ENCODE measurements at places on chromosomes 16 and 17.

DNA sequence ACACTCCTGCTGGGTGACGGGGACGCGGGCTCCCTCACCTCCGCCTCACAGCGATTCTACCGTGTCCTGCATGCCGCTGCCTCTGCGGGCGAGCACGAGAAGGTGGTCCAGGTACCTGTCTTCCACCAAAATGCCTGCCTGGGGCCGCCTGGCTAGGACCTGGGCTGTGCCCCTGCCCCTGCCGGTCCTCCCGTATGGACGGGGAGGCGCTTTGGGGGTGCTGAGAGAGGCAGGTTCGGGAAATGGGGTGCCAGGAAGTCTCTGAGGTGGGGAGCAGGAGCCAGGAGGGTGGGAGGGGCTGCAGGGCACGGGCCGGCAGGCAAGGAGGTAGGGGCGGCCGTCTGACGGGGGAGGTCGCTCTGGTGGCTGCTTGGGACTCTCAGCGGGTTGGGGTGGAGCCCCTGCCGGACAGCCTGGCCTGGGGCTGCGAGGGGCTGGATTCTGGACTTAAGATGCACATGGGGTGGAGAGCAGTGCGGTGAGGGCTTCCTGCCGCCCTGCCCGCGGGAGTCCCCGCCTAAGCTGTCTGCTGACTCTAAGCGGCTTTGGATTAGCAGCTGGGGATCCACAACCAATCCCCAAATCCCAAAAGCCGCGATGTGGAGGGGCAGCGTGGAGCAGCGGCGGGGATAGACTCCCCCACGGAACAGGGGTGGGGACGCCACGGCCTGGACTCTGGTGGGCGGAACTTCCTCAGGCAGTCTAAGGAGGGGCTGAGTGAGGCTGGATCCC, 5.8 kb downstream of the CHTF18 start:
- no peak for DNase-seq

- no peak for DNase-seq
Observed at GRCh38 chr16:66703406-66704215, 7.1 kb upstream of the CMTM4 start.

DNA sequence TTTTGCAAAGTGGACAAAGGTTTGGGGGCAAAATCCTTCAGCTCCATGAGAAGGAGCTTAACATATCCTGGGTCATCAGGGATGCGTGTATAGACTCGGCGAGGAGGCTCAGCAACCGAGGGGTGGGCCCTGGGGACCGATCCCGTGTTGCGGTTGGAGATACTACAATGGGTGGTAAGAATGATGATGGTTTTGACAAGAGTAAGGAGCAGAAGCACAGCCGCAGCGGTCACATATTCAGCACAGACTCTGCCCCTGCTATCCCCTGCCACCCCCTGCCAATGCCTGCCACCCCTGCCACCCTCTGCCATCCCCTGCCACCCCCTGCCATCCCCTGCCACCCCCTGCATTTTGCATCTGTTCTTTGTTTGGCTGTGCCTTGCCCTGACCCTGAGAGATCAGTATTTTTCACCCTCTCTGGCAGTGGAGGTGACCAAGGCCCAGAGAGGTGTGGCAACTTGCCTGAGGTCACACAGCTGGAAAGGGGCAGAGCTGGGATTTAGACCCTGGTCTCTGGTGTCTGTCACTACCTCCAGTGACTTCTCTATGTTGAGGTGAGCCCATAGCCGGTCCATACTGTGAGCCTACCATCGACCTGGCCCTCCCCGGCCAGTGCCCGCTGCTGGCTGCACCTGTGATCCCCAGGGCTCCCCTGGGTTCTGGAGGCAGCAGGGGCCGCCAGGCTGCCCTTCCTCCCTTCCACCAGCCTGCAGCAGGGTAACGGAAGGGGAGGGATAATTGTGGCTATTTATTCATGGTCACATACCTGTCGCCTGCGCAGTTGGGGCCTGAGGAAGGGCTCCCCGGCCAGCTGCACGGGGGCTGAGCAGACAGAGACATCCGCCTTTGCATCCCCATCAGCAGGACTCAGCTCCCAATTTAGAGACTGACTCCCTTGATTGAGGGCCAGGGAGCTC, 74.9 kb upstream of the CBX4 start:
- DNase-seq, result no peak

- no peak for DNase-seq
Observed at GRCh38 chr16:75073545-75074303, 42.9 kb downstream of the LDHD start.

- DNase-seq, result no peak
Observed at GRCh38 chr16:4009177-4009576, 107.1 kb downstream of the ADCY9 start.

- no peak for DNase-seq
Observed at GRCh38 chr17:29111816-29112499, 68.2 kb downstream of the MYO18A start.

- no peak for DNase-seq
Observed at GRCh38 chr17:45143094-45143670, 5.1 kb upstream of the HEXIM1 start.

DNA sequence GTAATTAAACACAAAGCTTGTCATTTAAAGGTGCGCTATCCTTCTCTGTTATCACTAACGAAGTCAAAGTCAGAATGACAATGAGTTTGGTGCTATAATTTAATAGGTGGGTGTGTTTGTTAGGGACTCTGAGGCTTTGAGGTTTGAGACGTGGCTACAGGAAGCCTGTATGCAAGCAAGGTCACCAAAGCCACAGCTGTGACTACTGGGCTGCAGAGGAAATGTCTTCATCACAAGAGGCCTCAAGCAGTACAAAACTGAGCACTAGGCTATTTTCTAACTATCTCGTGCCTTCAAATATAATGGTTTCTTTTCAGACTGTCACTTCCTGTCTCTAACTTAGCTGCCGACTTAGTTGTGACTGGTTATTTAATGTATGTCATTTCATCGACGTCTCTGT, 141.2 kb downstream of the AATF start:
- no peak for DNase-seq

DNA sequence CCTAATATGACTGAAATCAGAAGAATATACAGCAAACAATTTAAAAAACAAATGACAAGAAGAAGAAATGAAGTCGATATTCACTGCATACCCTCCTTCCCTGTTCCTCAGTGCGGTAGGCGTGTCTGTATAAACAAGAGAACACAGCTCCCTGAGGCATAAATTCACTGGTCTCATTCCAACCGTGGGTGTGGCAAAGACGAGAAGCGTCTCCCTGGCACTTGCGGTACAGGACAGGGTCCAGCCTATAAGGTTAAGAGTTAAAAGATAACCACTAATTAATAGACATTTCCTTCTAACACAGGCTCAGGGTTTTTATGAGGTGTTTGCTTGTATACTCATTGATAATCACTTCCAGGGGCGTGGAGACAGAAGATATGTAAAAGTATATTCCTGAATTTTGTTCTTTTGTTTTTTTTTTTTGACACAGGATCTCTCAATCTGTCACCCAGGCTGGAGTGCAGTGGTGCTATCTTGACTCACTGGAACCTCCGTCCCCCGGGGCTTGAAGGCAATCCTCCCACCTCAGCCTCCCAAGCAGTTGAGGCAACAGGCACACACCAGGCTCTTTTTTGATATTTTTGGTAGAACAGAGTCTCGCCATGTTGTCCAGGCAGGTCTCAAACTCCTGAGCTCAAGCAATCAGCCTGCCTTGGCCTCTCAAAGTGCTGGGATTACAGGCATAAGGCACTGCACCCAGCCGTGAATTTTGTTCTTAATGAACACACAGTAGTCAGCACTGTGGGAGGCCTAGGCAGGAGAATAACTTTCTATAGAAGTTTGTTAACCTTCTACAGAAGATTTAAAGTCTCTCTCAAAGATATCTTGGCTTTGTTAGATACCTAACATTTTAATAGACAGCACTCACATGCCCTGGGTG, 59.1 kb upstream of the CLEC18B start:
- no peak for DNase-seq

GRCh38 chr17:68512960-68513474, 787 bp downstream of the PRKAR1A start:
- no peak for DNase-seq

DNA sequence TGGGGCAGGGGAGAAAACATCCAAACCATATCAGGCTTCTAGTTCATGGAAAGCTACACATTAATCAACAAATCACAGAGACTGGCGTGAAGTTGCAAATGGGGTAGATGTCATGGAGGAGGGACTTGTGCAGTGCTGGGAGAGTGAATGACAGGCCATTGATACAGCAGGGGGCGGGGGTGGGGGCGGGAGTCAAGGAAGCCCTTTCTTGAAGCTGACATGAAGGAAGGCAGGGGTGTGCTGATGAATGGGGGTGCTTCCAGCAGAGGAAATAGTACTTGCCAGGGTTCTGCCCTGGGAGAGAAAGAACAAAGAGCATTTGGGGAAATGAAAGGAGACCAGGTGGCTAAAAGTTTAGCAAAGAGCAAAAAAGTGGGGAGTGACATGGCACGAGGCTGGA, 269.9 kb downstream of the SHISA9 start:
- no peak for DNase-seq

DNA sequence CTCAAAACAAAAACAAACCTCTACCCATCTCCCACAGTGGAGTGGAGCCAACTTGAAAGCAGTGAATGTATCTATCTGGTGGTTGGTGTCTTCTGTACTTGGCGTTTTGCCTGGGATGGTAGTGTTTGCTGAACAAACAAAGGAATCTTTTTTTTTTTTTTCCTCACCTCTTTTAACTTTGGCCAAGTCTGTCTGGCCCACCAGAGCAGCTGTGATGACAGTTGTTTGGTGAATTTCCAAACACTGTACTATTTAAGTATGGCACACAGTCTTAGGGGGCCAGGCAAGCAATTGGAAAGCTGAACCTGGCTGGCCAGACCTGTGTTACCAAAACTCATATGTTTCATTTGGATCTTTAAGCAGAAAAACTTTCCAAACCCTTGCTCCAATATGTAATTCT, 101.8 kb upstream of the CDH13 start:
- DNase-seq, result no peak

GRCh38 chr17:77474292-77474988, 333.7 kb downstream of the SEC14L1 start:
- no peak for DNase-seq

Measured in globus pallidus (tissue), 1 donor.